ENCODE measurements at places on chromosomes 6 and 20.

- DNase-seq, result no peak
Observed at GRCh38 chr6:108667993-108668392, 107.3 kb downstream of the FOXO3 start.

- DNase-seq, result no peak
Observed at GRCh38 chr20:57470666-57471495, 54.1 kb downstream of the CTCFL start.

DNA sequence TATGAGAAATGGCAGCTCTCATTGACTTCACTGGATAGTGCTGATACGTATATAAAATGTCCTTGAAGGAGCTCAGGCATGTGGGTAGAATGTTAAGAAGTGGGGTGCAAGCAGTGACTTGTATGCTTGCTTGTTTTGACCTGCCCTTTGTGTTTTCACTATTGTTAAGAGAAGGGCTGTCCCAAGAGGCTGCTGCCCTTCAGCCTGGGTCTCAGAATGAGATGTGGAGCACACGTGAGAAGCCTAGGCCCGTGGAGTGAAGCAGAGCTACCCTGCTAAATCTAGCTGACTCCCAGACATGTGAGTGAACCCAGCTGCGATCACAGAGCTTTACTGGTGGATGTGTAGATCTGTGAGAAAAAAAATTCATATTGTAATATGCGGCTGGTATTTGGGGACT is 305.3 kb upstream of the RGS17 start:
- no peak for DNase-seq

- DNase-seq, result no peak
Observed at GRCh38 chr6:100612094-100612493, 147.4 kb upstream of the SIM1 start.

- no peak for DNase-seq
Observed at GRCh38 chr6:169833258-169833794, 81.9 kb downstream of the ERMARD start.

Measured in stimulated activated CD8-positive, alpha-beta memory T cell treated with anti-CD3 and anti-CD28 coated beads, Interleukin-2, amount 100 ng/mL, for 1 hour (primary cell).